ENCODE measurements at places on chromosomes 7 and 10. TPM values are rescaled to one million over a fixed set of nuclear protein-coding genes. Genes with fewer than 3 reads are reported as not detected.

DNA sequence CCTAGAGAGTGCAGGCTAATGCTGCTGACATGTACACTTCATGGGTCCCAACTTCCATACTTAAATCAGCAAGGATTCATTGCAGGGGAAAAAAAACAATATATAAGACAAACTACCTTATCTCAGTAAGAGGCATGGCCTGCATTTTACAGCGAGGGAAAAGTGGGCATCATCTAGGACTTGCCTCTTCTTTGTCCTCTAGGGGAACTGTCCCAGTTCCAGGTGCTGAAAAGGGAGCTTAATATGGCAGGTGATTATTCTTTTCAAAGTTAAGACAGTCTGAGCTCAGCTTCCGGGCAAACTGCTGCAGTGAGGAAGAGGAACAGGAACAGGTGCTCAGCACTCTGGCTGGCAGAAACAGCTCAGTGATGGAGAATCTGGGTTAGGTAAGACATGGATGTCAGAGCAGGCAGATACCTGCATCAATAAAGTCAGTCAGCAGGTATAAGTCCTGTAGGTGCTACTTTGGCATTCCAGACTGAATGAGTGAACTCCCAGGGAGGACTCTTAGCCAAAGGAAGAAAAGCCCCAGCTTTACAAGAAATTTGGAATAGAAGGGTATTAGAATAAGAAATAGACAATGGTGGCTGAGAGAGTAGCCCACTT is 147.2 kb downstream of the TMEM178B start:
- no peak for DNase-seq
- no peak overlapping the region for H3K4me3 ChIP-seq
- H3K36me3 ChIP-seq: no peaks in the 10 kb centered on the region
- no peaks in the 10 kb centered on the region for H3K27me3 ChIP-seq
- no peak overlapping the region for H3K27ac ChIP-seq

DNA sequence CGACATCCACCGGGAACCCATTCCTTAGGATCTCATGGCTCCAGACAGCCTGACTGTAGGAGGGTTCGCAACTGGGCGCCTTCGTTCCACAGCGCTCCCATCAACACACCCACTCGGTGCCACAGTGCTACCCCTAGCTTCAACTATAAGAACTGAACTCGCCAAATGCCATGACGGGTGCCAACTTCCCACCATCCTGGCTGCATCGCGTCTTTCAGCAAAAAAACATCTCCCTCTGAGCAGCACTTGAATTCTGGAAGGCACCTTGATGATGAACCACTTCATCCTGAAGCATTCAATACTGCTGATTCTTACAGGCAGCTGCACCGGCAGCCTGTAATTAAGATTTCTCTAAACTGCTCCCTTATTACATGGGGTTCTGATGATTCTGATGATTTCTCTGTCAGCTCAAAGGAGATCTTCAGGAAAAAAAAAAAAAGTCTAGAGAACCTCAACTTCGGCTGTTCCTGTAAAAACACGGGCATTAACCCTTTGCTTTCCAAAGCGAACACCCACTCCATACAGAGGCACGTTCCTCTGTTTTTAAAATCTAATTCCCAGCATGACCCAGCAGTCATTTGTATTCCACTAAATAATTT is 1.3 kb downstream of the CYTH3 start:
- H3K27ac ChIP-seq: peak overlapping the region; percentile 77
- no peaks in the 10 kb centered on the region for H3K4me1 ChIP-seq
- H3K4me3 ChIP-seq: peak overlapping the region; percentile 91
- no peaks in the 10 kb centered on the region for H3K36me3 ChIP-seq

- peaks cover 16% of the 10 kb centered on the region for H3K4me1 ChIP-seq
- no peak overlapping the region for H3K4me3 ChIP-seq
- DNase-seq: no peak
- H3K36me3 ChIP-seq: no peaks in the 10 kb centered on the region
- H3K27me3 ChIP-seq: no peaks in the 10 kb centered on the region
- H3K27ac ChIP-seq: no peak overlapping the region
Observed at GRCh38 chr10:58371473-58371872, 13.7 kb upstream of the TFAM start.

DNA sequence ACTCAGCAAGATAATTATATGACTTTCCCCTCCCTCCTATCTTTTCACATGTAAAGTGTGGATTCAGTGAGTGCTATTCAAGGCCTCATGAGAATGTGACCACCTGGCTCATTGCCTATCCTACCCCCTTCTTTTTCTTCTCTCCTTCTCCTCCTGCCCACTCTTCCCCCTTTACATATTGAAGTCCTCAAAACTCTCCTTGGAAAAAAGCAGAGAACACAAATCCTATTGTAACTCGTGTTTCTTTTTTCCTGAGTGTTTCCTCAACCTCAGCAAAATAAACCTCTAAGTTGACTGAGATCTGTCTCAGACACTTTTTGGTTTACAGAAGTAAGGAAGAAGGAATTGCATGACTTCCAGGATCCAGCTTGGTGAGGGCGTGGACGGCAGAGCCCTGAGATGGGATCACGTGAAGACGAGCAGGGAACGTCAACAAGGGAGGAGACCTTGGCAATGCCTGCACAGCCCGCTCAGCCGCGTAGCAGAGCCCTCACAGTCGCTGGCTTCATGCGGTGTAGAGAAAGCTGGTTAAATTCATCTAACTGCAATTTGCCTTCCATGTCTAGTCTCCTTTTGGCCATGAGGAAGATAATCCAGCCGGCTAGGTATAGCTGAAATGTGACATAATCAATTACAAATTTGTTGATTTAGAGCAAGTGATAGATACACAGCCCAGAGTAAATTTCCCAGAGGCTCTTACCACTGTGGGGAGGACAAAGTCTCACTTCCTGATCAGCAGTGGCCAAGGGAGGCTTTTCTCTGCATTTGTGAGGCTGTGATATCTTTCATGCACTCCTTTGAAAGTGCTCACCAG is 75.7 kb downstream of the LYZL2 start:
- H3K27me3 ChIP-seq: no peaks in the 10 kb centered on the region
- peak; percentile 90 for DNase-seq
- H3K4me3 ChIP-seq: peak overlapping the region; percentile 35
- H3K27ac ChIP-seq: peak overlapping the region; percentile 57

GRCh38 chr7:158811461-158811860 is 17.8 kb downstream of the ESYT2 start:
- no peak for DNase-seq
- H3K27me3 ChIP-seq: no peaks in the 10 kb centered on the region
- H3K4me3 ChIP-seq: no peak overlapping the region
- H3K27ac ChIP-seq: peak overlapping the region; percentile 78
- no peaks in the 10 kb centered on the region for H3K36me3 ChIP-seq
- peaks cover 44% of the 10 kb centered on the region for H3K4me1 ChIP-seq

Gene PLCE1
- total RNA-seq: 7.8 TPM

Gene FKBP6
- total RNA-seq: not detected

- no peaks in the 10 kb centered on the region for H3K4me1 ChIP-seq
- no peaks in the 10 kb centered on the region for H3K27me3 ChIP-seq
- no peaks in the 10 kb centered on the region for H3K36me3 ChIP-seq
Observed at GRCh38 chr10:62779487-62780248, 24.9 kb upstream of the ADO start.

DNA sequence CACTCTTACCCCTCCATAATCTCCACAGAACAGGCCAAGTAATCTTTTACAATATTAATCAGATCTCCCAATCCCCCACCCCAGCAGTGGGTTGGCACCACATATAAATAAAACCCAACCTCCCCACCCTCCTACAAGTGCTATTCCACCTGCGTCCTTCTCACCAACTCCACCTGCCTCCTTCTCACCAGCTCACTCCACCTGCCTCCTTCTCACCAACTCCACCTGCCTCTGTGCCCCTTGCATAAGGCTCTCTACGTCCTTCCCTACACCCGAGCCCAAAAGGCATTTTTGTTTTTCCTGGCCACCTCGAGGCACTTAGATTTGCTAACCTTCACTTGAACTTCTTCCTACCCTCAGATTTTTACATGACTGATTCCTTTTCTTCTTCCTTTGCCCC is 89.7 kb downstream of the ATE1 start:
- H3K4me3 ChIP-seq: no peak overlapping the region
- no peak for DNase-seq
- no peak overlapping the region for H3K27ac ChIP-seq
- H3K27me3 ChIP-seq: no peaks in the 10 kb centered on the region

Gene GIMAP6
- total RNA-seq: 11.9 TPM

- peak overlapping the region; percentile 68 for H3K4me3 ChIP-seq
- H3K27ac ChIP-seq: peak overlapping the region; percentile 90
- peaks cover 3% of the 10 kb centered on the region for H3K4me1 ChIP-seq
- no peak for DNase-seq
Observed at GRCh38 chr10:17201794-17202116, 283 bp upstream of the TRDMT1 start.

Gene GFRA1
- 115 TPM for total RNA-seq

GRCh38 chr10:7045891-7046599 is 364.8 kb downstream of the SFMBT2 start:
- H3K27ac ChIP-seq: no peak overlapping the region
- H3K4me3 ChIP-seq: no peak overlapping the region
- H3K27me3 ChIP-seq: no peaks in the 10 kb centered on the region
- DNase-seq: no peak
- H3K4me1 ChIP-seq: no peaks in the 10 kb centered on the region

- H3K4me3 ChIP-seq: no peak overlapping the region
- no peaks in the 10 kb centered on the region for H3K36me3 ChIP-seq
- H3K4me1 ChIP-seq: no peaks in the 10 kb centered on the region
- H3K27me3 ChIP-seq: no peaks in the 10 kb centered on the region
- DNase-seq: no peak
Observed at GRCh38 chr10:51743146-51743545, 43.8 kb upstream of the CSTF2T start.

DNA sequence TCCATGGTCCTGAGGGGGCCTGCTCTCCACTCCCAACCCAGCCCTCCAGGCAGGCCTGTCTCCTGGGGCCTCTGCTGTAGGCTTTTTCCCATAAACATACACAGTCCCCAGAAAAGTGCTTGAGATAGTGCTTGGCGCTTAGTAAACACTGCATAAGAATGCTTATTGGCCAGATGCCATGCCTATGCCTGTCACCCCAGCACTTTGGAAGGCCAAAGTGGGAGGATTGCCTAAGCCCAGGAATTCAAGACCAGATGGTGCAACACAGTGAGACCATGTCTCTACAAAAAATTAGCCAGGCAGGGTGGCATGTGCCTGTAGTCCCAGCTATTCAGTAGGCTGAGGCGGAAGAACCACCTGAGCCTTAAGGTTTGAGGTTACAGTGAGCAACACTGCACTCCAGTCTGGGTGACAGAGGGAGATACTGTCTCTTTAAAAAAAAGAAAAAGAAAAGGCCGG is 24.6 kb upstream of the ASL start:
- no peak for DNase-seq
- no peak overlapping the region for H3K27ac ChIP-seq
- no peaks in the 10 kb centered on the region for H3K36me3 ChIP-seq

DNA sequence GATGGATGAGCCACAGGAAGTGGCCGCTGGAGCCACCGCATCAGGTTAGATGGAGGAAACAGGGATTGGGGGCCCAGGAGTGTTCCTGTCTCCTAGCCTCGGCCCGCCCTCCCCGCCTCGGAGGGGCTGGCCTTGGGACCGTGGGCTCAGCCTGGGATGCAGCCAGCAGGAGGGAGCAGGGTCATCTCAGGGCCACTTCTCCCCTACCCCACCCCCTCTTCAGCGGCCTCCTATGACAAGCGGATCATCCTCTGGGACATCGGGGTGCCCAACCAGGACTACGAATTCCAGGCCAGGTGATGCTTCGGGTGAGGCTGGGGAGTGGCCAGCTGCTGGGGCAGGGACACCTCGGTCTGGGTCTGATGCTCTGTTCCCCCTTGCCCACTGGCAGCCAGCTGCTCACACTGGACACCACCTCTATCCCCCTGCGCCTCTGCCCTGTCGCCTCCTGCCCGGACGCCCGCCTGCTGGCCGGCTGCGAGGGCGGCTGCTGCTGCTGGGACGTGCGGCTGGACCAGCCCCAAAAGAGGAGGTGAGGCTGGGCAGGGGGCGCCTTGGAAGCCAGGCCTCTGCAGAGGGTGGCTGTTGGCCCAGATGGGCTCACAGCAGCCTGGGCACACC is 4.7 kb downstream of the LRWD1 start:
- H3K36me3 ChIP-seq: peaks cover 10% of the 10 kb centered on the region
- no peak overlapping the region for H3K4me3 ChIP-seq
- peak; percentile 60 for DNase-seq
- no peaks in the 10 kb centered on the region for H3K27me3 ChIP-seq
- H3K4me1 ChIP-seq: peaks cover 7% of the 10 kb centered on the region
- no peak overlapping the region for H3K27ac ChIP-seq

Gene NPTX2
- total RNA-seq: 12.6 TPM

DNA sequence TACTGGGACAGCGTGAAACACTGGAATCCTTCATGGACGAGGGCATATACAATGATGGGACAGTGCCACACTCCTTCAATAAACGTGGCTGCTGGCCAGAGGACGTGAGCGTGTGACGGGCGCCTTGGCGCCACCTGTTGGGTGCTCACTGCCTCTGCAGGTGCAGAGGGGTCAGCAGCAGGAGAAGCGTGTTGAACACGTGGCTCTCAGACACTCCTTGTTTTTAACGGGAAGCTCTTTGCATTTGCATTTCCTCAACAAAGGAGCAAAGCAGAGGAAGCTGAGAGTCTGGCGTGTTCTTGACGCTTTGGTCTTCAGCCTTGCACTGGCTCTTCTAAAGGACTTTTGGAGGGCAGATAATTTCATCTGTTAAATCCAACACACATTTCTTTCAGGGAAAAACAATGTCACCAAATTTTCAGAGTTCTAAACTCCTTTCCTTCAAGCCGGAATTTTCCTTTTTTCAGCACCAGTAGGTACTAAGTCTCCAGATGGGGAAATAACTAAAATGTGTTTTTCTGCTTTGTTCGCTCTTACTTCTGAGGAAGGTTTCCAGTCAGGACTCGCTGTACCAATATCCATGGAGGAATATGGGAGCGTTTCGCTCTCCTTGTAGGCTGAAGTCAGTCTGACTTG is 2.9 kb upstream of the GET4 start:
- H3K27ac ChIP-seq: peak overlapping the region; percentile 89
- no peak overlapping the region for H3K4me3 ChIP-seq
- H3K36me3 ChIP-seq: peaks cover 39% of the 10 kb centered on the region
- no peaks in the 10 kb centered on the region for H3K27me3 ChIP-seq
- peak; percentile 95 for DNase-seq

Gene RELN
- total RNA-seq: 9.2 TPM

DNA sequence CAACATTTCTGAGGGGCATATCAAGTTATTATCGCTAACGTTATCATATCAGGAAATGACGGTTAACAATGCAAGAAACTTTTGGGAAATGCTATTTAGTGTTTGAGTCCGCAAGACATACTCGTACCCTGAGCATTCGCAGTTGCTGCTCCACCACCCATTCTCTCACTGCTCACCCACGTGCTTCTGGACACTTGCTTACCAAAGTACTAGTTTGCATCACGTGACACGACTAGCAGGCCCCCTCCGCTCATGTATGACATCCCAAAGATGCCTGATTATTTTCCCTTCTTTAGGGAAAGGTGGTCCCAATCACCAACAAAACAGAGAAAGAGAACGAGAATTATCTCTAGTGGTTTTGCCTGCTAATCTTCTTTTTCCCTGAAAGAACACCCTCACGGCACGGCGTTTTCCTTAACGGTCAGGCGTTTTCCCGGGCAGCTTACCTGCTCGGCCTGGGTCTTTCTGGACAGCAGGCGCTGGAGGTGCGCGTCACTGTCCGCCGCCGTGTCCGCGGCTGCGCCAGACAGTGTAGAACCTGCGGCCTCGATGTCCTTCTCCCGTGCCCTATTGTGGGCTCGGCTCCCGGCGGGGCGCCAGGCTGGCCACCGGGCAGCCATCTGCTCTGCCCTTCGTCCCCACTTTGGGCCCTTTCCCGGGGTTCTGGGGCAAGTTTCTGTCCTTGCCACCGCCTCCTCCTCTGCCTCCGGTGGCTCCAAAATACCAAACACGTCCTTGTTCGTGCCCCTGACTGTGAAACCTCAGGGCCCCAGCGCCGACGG is at the start of gene SUPV3L1:
SUPV3L1 (plus strand) TSS at position 492 of the 782 bp plus-strand sequence; CDS start at position 550, 58 bp downstream.
- DNase-seq: peak; percentile 96
- H3K4me3 ChIP-seq: peak within 1 kb of the TSS; percentile 97
- no peaks in the 10 kb centered on the region for H3K36me3 ChIP-seq
- peaks cover 27% of the 10 kb centered on the region for H3K4me1 ChIP-seq

All from sigmoid colon (tissue), 7 donors.